ENCODE measurements at places on chromosomes 2 and 18.

- no peak for DNase-seq
Observed at GRCh38 chr2:12289120-12289802, 427.5 kb upstream of the TRIB2 start.

- DNase-seq, result no peak
Observed at GRCh38 chr2:5392658-5393057, 299.5 kb upstream of the SOX11 start.

GRCh38 chr2:86400321-86400720 lies 40.9 kb upstream of the KDM3A start:
- DNase-seq, result no peak

- peak; percentile 53 for DNase-seq
Observed at GRCh38 chr2:47226132-47226922, 71.2 kb upstream of the STPG4 start.

GRCh38 chr18:11989966-11990380 lies 8.7 kb downstream of the IMPA2 start:
- DNase-seq, result no peak

- DNase-seq, result no peak
Observed at GRCh38 chr2:111966241-111966640, 67.8 kb downstream of the MERTK start.

- no peak for DNase-seq
Observed at GRCh38 chr18:9354256-9354655, 19.7 kb downstream of the TWSG1 start.

DNA sequence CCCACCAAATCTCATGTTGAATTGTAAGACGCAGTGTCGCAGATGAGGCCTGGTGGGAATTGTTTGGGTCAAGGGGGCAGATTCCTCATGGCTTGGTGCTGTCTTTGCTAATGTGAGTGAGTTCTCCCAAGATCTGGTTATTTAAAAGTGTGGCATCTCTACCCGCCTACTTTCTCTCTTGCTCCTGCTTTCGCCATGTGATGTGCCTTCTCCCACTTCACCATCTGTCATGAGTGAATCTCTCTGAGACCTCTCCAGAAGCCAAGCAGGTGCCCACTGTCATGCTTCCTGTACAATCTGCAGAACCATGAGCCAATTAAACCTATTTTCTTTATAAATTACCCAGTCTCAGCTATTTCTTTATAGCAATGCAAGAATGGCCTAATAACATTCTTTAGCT lies 246.6 kb upstream of the CDH20 start:
- DNase-seq, result no peak

- no peak for DNase-seq
Observed at GRCh38 chr2:2810504-2810903, 479.4 kb upstream of the MYT1L start.

DNA sequence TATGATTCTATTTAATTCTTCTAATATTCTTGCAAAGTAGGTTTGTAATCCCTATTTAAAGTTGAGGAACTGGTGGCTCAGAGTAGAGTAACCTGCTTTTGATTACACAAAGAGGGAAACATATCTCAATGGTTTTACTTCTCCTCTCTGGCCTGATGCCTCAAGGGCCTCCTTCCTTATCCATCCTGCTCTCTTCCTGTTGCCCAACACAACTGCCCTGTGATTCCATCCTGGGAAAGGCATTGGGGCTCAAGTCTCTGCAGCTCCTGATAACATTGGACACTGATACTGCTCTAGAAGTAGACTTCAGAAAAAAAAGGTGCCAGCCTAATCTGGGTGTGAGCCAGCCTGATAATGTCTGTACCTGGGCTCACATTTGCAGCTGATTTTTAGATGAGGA lies 75.8 kb downstream of the RDH14 start:
- no peak for DNase-seq

DNA sequence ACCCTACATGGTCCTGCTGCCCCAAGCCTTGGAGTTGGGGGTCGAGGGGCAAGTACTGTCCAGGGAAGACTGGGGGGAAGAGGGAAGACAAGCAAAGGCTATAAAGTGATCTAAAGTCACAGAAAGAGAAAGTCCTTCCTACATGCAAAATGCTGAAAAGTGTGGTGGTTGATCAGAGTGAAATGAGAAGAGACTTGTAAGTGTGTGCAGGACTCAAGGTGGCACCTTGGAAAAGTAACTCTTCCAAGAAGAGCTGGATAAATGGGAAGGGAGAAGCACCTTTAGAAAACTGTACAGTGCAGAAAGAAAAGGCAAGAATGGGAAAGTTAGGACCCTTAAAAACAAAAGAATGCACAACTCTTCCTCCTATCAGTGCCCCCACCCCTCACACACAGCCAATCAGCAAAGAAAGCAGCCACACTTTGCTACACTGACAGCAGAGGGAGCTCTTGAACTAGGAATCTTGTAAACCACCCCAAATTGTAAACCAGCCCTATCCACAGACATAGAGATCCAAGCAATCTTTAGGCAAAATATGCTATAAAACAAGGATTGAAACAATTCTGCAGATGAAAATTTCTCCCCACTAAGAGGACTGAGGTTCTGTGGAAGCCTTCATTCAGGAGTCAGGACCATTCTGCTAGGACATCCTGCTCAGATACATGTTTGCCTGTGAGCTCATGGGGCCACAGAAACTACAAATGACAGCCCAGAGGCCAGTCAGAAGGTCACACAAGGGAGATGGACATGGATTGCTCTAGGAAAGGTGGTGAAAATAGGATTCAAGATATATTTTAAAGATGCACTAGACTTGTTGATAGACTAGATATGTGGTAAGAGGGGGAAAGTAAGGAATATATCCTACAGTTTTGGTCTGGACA lies 146.4 kb downstream of the FTCDNL1 start:
- DNase-seq, result no peak

GRCh38 chr2:29304399-29305060 lies 189.3 kb downstream of the CLIP4 start:
- DNase-seq, result no peak

- no peak for DNase-seq
Observed at GRCh38 chr2:74238879-74239278, 40.5 kb downstream of the MTHFD2 start.

GRCh38 chr2:31404827-31405226 lies 9.7 kb downstream of the XDH start:
- DNase-seq, result no peak

DNA sequence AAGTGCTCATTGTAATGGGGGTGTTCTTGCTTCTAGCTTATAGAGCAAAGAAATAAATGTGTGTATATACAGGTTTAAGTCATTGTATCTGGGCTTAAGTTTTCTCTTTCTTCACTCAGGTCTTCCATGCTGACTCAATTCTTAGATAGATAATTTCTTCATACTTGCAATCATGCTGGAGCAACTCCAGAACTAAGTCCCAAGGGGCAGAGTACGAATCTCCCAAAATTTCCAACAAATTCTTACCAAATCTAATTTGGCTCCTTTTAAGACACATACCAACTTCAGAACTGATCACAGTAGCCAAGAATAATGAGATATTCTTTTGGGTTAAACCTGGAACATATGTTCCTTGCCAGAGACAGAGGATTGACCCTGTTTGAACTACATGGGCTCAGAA lies 4.3 kb upstream of the SPAG16 start:
- DNase-seq, result no peak

DNA sequence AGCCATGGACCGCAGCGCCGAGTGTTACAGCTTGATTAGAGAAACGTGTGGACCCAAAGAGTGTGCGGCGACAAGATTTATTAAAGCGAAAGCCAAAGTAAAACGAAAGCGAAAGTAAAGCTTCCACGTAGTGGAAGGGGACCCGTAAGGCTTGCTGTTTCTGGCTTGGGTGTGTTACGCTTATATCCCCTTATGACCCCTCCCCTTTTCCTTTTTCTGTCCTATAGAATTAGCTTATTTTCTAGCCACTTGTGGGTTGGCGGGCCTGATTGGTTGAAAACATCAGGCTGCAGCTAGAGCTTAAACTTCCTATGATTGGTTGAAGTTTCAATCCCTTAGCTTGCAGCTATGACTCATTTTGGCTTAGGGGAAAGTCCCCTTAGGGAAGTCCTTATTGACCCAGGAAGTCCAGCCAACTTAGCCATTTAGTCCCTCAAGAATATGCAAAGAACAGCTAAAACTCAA lies 969.7 kb downstream of the DCDC2C start:
- DNase-seq, result no peak

GRCh38 chr2:186675380-186675779 lies 18.5 kb upstream of the FAM171B start:
- no peak for DNase-seq

GRCh38 chr2:203880557-203881125 lies 13.1 kb downstream of the CTLA4 start:
- DNase-seq, result no peak

GRCh38 chr2:24577481-24577880 lies 86.4 kb downstream of the NCOA1 start:
- no peak for DNase-seq

DNA sequence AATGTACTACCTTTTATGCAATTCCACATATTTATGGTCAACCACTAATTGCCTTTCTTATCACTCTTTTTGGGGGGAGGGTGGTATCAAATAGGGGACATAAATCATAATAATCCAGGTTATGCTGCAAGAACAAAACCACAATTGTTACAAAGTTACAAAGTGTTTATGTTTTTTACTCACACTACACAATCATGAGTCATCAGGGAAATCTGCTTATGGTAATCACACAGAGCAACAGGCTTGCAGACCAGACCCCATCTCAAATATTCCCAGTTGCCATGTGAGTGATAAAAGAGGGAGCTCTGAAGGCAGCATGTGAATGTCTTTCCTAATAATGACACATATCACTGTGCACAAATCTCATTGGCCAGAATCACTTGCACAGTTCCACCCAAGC lies 304.7 kb upstream of the TMEFF2 start:
- DNase-seq, result no peak

DNA sequence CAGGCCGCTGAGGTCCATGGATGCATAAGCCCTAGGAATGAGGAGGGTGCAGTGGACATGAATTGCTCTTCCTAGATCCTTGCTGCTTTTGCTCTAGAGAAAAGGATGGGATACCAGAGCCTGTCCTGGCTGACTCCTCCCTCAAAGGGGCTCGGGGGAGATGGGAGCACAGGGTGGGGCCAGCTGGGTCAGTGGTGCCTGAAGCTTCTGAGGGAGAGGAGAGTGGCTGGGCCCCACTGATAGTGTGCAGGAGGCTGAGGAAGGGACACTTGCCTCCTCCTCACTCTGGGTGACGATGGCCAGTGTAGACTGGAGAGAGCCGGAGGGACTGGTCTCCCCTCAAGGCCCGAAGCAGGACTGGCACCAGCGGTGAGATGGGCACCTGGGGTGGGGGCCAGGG lies at the start of gene NT5DC4:
NT5DC4 (plus strand) TSS at position 236 of the 400 bp plus-strand sequence; CDS start at position 296, 60 bp downstream.
- DNase-seq, result no peak

DNA sequence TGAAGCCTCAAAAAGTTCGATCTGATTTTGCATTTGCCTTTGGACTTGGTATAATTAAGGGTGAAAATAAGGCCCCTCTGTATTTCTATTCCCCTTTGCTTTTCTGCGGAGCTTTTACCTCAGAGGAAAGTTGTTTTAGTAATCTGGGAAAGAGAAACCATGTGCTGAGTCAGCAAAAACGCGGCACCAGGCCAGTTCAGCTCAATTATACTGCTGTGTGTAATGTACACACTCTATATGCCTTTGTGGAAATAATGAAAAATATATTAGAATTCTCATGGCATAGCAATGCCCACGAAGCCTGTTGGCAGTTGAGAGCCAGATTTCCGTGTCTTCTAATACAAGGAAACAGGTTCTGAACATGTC lies 161.9 kb upstream of the SIX2 start:
- no peak for DNase-seq

- DNase-seq, result no peak
Observed at GRCh38 chr2:68222287-68222686, 30.0 kb downstream of the PPP3R1 start.

DNA sequence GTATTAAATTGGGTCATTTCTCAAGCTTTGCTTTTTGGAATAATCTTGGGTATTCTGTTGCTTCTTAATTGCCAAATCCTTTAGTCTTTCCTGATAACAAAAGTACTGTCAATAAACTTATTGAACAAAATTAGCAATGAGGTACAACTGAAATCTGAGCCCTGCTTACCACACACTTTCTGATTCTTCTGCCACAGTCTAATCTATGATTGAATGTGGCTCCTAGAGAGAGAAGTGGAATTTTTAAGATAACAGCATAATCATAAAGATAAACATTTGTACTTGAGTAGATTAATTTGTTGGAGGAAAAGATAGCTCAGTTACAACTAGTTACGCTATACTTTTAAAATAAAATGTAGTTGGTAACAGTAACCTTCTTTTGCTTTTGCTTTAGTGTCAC lies 354.8 kb downstream of the CELF4 start:
- no peak for DNase-seq

GRCh38 chr18:64712035-64712434 lies 563.1 kb upstream of the LINC00305 start:
- DNase-seq, result no peak

DNA sequence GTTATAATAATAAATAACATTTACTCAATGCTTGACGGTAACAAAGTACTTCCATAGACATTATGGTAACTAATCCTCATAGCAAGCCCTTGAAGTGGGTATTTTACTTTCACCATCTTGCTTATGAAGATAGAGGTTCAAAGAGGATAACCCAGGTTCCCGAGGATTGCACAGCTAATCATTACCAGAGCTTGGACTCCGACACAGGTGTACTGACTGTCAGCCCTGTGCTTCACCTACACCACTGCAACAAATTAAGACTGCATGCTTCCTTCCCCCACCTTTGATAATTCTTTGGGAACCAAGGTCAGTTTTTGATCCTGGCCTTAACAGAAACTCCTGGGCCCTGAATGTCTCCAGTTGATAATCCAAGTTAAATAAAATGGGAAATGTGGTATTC lies 48.9 kb downstream of the FAM98A start:
- no peak for DNase-seq

- DNase-seq, result no peak
Observed at GRCh38 chr2:19598971-19599370, 240.5 kb upstream of the OSR1 start.

- no peak for DNase-seq
Observed at GRCh38 chr2:138433995-138434951, 67.3 kb upstream of the SPOPL start.

GRCh38 chr18:58446391-58447060 lies 182.4 kb downstream of the ALPK2 start:
- DNase-seq, result no peak

GRCh38 chr2:28471701-28472236 lies 24.1 kb upstream of the PLB1 start:
- DNase-seq, result no peak

DNA sequence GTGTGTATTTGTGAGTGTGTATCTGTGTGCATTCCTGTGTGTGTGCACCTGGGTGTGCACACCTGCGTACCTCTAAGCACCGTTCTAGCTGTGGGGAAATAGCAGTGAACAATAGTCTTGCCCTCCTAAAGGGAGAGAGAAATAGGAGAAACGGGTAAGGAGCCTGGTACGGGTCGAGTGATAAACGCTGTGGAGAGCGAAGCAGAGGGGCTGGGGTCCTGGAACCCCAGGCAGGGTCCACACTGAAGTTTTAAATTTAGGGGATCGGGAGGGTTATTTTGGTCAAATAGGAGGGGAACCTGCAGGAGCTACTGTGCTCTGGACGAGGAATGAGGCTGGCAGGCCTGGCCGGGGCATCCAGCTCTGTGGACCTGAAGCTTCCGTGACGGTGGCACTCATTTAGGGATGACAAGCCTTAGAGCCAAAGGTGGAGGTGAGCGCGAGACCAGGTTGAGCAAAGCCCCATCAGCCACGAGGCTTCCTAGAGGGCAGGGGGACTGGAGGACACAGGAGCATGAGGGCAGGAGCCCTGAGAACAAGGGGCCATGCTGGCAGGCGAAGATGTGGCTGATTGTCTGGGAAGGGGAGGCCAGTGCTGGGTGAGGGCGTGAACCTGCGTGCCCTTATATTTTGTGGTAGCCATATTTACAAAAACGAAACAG lies 188.0 kb downstream of the RTP5 start:
- no peak for DNase-seq

GRCh38 chr2:86625096-86625495 lies 1.4 kb upstream of the RNF103 start:
- DNase-seq, result no peak

- peak; percentile 73 for DNase-seq
Observed at GRCh38 chr2:9178904-9179571, 27.6 kb upstream of the ASAP2 start.
